NCI-H1436 (cell line): ENCODE measurements at places on chromosomes 1 and 21.
A peak's percentile ranks its signal among the peaks of the same experiment; 100 is the strongest.

- DNase-seq: no peak
These were observed 483.8 kb downstream of the PCP4 start for GRCh38 chr21:40351006-40351405.

- DNase-seq: no peak
These were observed 17.5 kb downstream of the LACTBL1 start for GRCh38 chr1:22955146-22955545.

GRCh38 chr1:190747704-190748103, 270.0 kb upstream of the BRINP3 start:
- no peak for DNase-seq

DNA sequence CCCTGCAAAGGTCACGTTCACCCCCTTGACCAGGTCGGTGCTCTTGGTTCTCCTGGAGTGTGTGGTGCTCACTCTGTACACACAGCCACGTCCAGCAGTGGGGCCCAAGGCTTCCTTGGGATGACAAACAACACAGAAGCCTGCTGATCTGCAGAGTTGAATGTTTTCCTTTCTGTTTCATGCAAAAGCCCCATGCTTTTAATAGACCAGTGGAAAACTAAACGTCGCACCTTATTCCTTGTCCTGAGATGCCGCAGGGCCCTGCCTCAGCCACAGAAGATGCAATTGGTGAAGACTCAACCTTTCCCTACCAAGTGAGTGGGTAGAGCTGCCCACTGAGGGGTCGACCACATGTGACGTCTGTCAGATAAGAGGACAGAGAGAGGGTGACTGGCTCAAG, 5.8 kb upstream of the PDPN start:
- no peak for DNase-seq

GRCh38 chr1:236645016-236645680, 40.8 kb upstream of the HEATR1 start:
- no peak for DNase-seq

DNA sequence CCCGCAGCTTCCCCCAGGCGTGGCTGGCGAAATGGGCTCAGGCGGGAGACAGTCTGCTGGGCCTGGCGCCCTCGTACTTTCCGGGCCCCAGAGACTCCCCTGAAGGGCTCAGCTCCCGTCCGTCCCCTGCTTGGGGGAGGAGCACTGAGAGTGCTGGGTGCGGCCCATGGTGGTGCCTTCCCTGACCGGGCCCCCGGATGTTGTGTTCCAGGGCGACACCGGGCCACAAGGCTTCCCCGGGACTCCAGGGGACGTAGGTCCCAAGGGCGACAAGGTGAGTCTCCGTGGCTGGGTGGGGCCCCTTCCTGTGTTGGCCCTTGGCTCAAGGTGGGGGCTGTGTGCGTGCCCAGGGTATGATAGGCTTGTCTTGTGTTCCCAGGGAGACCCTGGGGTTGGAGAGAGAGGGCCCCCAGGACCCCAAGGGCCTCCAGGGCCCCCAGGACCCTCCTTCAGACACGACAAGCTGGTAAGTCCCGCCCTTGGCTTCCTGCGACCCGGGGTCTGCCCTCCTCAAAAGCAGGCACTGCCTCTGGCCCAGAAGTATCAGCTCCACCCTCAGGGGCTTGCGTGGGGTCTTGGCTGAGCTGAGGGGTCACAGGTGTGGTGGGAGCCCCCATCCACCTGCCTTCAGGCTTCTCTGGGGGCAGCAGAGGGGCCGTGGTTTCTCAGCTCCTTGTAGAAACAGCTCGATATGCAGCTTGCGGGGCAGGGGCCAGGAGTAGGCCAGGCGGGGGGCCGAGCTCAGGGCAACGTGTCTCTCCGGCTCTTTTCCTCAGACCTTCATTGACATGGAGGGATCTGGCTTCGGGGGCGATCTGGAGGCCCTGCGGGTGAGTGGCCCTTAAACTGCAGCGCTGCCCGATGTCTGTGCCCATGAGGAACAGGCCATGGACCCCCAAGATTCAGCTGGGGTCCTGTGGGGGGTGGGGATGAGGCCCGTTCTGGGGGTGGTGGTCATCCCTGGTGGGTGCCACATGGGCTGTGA, 62.3 kb downstream of the SLC19A1 start:
- no peak for DNase-seq

- DNase-seq: no peak
These were observed 13.7 kb upstream of the ADAM30 start for GRCh38 chr1:119909890-119910596.

DNA sequence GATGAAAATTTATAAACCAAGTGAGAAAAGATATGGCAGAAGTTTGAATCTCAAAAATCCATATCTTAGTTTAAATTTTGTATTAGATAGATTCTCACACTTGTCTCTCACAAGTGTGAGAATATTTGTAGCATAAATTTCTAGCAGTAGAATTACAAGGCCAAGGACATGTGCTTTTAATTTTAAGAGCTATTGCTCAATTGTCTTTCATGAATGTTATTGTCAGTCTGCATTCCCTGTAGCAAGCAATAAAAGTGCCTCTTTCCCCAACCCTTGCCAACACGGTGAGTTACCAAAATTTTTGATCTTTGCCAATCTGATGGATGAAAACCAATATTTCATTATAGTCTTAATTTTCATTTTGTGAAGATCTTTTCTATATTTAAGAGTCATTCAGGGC, 64.0 kb downstream of the CTH start:
- no peak for DNase-seq

DNA sequence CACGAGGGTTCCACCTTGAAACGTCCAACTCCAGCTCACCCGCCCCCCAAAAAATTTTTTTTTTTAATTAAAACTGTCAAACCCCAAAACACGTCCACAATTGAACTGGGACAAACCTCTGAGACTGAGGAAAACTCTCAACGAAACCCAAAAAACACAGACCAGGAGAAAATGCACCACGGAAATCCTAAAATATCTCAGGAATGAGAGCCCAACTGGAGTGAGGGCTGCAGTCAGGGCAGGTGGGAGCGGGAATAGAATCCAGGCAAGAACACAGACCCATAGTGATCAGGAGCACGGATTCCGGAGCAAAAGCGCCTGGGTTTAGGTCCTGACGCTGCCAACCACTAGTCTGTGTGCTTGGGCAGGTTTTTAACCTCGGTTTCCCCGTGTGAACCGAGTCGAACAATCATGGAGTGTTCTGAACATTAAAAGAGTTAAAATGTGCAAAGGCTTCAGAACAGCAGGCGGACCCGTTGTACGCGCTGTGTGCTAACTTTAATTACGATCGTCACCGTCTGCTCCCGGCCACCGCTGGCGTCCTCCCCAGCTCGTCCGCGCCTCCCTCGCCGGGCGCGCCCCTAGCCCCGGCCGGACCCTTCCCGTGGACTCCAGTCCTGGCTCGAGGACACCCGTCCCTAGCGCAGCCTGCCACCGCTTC, 624 bp downstream of the ARHGAP29 start:
- DNase-seq: no peak

GRCh38 chr1:61259379-61260148, 177.2 kb downstream of the NFIA start:
- no peak for DNase-seq

DNA sequence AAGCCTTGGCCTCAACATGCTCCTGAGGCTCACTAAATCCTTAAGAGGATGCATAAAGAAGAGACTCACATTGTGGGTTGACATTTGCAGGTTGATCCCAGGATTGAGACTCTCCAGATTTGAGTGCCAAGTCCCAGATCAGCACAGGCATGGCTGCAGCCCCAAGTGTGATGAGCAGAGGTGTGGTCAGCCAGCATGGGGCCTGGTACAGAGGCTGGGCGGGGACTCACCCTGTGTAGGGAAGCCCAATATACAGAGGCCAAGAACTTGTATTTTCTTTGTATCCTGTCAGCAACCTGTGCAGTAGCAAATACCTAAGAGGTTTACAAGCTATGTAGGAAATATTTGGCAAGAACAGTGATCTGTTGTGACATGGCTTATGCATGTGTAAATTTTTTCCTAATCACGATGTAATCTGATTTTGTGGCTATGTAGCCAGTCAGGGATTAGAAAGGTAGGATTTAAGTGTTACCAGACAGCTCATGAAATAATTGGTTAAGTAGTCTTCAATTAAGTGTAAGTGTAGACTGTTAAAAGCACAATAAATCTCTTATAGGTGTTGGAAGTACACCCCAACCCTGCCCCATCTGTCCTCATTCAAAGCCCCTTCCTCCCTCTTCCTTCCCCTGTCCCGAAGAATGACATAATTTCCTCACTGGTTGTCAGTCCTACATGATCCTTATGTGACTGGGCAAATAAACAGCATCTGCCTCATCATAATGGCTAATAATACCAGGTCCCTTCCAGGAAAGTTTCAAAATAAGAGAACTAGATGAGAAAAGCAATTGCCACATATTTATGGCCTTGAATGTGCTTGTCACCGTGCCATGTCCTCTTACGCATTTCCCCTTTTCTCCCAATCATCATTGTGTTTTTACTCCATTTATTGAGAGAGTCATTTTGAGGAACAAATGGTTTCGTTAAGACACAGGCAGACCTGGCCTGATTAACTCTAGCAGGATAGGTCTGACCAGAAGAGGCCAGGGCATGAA, 120.9 kb downstream of the HLX start:
- DNase-seq: no peak

DNA sequence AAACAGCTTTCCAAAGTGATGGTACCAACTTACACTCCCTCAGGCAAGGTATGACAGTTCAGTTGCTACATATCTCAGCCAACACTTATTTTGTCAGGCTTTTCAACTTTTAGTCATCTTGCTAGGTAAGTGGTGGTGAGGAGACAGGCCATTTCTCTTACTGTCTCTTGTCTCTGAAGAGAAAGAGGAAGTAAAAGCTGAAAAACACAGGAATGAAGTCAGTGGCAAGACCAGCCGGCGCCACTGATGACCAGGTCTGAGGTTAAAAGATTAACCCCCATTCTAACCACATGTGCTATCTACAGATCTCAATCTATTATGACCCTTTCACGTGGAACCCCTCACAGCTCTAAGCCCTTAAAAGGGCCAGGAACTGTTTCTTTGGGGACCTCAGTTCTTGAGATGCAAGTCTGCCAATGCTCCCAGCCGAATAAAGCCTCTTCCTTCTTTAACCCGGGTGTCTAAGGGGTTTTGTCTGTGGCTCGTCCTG, 4.2 kb downstream of the ADCY10 start:
- no peak for DNase-seq

DNA sequence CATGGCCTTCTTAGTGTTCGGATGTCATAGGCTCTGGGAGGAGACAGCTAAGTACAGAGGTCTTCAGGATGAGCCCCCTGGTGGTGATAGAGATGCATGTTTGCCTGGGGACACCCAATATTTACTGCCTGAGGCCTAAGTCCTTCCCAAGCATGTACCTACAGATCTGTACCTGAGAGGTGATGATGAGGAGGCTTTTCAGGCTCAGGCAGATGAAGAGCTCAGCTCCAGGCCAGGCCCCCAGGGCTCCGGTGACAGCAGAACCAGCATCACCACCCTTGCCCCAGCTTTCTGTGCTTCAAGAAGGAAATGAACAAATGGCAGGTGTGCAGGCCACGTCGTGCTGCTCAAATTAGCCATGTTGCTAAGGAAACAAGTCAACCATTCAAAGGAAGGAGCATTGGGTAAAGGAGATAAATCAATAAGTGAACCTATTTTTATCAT, 21.1 kb downstream of the CACNA1E start:
- DNase-seq: peak; percentile 67

GRCh38 chr1:31051611-31052010, 13.9 kb downstream of the PUM1 start:
- DNase-seq: no peak

- no peak for DNase-seq
These were observed 25.0 kb upstream of the PHTF1 start for GRCh38 chr1:113784104-113784779.

GRCh38 chr1:223030871-223031400, 112.1 kb downstream of the TLR5 start:
- no peak for DNase-seq

- no peak for DNase-seq
These were observed 138.3 kb downstream of the PGBD5 start for GRCh38 chr1:230287674-230288315.

DNA sequence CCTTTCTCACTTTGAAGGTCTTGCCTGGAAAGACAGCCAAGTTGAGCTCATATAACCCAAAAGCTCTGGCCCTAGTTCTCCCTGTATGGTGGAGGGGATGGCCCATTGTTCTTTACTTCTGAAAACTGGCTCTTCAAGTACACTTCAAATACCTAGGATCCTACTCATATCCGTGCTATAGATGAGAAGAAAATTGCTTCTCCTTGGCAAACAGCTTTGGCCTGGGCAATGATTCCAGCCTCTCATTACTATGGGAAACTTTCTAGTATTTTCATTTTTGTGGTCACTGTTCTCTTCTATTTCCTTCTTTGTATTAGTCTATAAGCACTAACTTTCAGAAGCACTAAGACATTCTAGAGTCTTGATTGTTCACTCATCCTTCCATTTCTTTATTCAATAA, 53.7 kb downstream of the ZNF697 start:
- no peak for DNase-seq

DNA sequence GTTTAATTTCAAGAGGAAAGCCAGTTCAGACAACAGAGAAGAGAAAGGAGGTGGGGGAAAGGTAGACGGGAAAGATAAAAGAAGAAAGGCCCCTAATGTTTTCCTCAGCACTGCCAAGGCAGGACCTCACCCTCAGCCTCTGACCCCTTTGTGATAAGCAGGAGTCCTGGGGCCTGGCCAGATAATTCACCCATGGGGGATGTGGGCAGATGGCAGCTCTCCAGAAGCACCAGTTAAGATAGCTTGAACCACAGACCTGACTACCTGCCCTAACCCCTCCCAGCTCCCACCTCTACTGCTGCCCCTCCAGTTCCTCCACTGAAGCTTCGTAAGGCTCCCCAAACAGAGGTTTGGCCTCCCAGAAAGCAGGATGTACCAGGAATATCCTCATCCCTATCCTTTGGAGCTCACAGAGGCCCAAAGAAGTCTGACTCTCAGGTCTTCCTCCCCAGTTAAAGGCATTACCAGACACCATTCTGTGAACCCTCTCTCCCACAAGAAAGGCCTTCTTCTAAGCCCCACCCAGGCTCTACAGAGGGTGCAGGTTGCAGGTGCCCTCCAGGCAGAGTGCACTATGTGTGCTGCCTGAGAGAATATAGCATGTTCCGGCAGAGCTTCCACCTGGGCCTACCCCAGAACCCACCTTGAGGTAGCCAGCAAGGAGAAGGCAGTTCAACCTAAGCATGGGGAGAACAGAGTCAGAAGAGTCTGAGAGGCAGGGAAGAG, 9.2 kb upstream of the SNAPIN start:
- DNase-seq: no peak

DNA sequence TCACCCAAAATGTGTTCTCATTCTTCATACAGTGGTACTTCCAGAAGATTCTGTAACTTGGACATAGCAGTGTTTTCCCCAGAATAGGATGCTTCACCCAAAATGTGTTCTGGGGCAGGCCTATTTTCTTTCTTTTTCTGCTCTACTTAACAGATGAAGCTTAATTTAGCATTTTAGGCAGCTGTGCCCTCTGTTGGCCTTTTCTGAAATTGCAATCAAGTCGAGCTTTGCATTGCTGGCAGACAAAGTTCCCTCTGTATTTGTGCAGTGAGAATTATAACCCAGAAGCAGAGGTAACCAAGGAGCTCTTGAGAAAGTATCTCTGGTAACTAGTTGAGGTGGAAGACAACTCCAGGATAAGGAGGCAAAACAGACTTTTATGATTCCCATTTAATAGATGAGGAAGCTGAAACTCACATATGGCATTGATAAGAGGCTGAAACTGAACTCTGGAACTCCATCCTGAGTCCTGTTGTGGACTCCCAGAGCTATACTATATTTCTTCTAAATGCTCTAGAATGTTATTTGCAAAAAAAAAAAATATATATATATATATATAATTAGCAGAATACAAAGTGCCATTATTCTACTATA, 50.3 kb upstream of the L1TD1 start:
- DNase-seq: no peak

- DNase-seq: no peak
These were observed 51.2 kb downstream of the TNNI3K start for GRCh38 chr1:74286414-74286813.

GRCh38 chr1:39859859-39860812, 23.2 kb downstream of the TRIT1 start:
- DNase-seq: no peak
